HS-5 (cell line): ENCODE measurements at places on chromosomes 1 and 21.
A peak's percentile ranks its signal among the peaks of the same experiment; 100 is the strongest.

DNA sequence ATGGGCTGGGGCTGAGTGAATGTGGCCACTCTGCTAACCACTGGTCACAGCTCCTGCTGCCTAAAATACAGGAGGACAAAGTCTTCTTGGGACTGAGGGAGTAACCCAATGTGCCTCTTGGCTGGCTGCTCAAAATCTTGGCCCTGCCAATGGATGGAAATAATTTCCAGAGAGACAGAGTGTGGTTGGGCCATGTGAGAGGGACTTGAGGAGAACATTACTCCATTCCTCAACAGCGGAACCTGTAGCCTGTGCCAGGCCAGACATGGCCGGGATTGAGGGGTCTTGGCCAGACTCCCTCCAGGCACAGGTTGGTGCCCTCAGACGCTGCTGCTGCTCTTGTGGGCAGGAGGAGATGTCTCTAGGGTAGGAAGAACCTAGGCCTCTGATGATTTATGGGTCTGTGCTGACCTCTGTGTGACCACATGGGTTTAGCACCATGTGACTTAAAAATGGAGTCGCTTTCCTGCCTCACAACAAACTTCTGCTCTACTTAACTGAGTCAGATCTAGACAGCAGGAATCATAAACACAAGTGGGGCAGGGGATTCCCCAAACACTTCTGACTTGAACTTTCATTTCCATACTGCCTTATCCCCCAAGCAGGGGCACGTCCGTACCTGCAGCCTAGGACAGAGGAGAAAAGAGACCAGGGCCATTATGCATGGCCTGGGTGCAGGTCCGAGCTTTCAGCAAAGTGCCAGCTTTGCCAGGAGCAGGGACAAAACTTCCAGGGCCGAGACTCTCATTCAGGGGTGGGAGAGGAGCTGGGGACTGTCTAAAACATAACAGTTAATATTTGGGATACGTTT, 79.2 kb downstream of the CD34 start:
- no peak for DNase-seq

GRCh38 chr1:229694053-229694693, 68.1 kb downstream of the URB2 start:
- no peak for DNase-seq

DNA sequence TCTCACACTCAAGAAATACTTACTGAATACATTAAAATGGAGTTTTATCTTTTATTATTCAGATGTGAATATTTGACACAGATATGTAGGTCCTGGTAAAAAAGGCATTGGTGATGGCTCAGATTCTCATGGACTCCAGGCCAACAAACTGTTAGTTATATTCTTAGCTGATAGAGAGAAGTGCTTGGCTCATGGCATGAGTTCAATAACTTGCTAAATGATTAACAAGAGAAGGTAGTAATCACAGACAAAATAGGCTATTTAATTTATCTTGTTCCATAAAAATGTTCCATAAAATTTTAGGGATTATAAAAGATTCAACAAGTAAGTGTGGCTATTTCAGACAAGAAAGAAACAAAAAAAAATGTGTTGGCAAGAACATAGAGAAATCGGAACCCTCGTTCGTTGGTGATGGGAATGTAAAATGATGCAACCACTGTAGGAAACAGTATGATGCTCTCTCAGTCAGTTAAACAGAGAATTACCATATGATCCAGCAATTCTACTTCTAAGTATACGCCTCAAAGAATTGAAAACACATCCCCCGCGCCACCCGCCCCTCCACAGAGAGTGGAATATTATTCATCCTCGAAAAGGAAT, 737.8 kb upstream of the ADAMTS5 start:
- DNase-seq: no peak

- peak; percentile 87 for DNase-seq
Observed at GRCh38 chr1:63731117-63732043, 42.4 kb upstream of the ROR1 start.

GRCh38 chr1:245915841-245916240, 591.2 kb downstream of the SMYD3 start:
- DNase-seq: no peak

DNA sequence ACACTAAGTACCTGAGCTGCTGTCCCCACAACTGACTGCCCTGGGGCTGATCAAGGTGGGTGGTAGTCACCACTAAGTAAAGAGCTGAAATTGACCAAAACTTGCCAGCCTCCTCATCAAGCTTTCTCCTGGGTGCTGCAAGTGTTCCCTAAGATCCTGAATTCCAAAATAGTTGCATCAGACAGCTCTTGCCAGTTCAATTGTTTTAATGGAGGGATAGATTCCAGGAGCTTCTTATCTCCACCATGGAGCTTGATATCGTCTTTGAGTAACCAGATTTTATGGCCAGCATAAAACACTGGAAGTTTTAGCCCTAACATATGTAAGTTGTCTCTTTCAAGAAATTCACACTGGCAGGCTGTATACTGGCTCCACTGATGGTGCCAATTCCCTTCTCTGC, 90.3 kb downstream of the NID1 start:
- no peak for DNase-seq

DNA sequence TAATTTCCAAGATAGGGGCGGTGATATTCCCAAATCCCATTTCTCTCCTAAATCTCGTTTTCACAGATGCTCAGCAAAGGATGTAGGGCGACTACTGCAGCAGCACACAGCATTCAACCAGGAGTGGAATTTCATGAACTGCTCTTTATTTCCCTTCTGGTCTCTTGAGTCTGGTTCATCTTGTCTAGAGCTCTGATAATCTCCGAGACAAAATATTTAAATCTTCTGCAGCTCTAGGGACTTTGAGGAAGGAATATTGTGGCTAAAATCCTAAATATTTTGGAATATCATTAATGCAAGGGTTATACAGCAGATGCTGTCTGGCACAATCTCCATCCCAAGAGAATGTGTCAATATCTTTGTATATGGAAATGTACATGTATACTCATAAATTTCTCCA, 45.4 kb downstream of the KIF26B start:
- DNase-seq: no peak

DNA sequence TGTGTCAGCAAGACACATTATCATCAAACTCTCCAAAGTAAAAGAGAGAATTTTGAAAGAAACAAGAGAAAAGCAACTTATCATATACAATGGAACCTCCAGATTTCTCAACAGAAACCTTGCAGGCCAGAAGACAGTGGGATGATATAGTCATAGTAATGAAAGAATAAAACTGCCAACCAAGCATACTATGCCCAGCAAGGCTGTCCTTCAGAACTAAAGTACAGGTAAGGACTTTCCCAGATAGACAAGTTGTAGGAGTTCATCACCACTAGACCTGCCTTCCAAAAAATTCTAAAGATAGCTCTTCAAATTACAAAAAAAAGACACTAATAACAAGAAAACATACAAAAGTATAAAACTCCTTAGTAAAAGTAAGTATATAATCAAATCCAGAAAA, 33.2 kb upstream of the FOXD3 start:
- DNase-seq: no peak

DNA sequence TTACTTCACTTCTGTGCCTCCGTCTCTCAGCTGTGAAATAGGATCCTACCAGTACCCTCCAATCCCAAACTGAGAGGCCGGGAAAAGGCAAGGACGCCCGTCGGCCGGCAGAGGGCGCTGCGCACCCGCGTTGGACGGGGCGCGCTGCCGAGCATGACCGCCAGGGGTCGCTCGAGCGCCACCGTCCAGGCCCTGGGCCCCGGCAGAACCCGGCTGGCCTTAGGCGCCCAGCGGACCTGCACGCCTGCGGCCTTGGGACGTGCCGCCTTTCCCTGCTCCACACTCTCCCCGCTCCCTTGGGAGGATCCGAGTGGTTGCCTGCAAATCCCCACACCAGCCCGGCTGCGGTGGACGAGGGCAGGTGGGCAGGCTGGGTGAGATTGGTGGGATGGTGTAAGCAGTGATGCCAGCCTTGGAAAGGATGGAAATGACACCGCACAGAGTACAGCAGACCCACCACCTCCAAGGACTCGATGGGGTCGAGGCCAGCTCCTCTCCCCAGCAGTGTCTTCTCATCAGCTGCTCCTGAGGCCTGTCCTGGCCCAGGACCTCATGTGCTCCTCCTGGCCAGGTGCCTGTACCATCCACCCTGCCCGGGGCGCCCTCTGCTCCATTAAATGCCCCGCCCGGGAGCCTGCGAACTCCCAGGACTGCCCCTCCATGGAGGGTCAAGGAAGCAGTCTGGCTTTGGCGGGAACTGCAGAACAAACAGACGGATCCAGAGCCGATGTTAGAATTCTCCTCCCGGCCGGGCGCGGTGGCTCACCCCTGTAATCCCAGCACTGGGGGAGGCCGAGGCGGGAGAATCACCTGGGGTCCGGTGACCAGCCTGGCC, 47.4 kb upstream of the LBR start:
- DNase-seq: peak; percentile 20

- no peak for DNase-seq
Observed at GRCh38 chr1:32896451-32896850, 4.7 kb downstream of the TMEM54 start.

DNA sequence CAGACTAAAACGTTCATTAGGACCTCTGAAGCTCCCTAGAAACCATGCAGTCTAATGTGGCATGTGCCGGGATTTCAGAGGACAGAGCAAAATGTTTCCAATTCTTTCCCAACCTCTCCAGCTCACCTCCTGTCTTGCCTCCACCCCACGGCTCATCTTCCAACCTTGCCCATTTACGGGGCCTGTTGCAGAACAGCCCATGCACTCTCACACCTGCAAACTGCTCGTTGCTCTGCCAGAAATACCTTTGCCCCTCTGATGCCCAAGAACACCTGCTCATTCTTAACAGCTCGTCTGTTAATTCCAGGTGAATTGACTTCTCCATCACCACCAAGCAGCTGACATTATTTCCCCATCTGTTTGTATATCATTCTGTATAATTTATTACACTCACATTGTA, 53.9 kb upstream of the LBR start:
- no peak for DNase-seq

DNA sequence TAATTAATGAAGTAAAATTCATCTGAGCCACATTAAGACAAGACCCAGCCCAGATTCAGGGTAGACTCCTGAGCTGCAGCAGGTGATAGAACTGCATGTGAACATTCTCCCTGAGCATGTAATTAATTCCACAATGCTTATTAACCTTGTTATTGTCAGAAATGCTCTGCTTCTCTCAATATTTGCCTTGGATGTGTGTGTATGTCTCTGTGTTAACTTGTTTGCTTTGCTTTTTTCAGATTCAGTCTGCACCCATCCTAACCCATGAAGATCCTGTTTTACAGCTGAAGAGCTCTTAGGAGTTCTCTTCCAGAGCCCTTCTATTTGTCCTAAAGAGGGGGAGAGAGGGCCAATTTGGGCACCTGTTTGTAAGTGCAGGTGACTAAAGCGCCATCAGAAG, 143.2 kb upstream of the BMP8A start:
- DNase-seq: no peak
